Esophagus squamous epithelium (tissue), 5 donors: ENCODE measurements at places on chromosomes 3 and 15.

- DNase-seq = no peak
These were observed 579.0 kb downstream of the MFSD1 start for GRCh38 chr3:159380891-159381290.

DNA sequence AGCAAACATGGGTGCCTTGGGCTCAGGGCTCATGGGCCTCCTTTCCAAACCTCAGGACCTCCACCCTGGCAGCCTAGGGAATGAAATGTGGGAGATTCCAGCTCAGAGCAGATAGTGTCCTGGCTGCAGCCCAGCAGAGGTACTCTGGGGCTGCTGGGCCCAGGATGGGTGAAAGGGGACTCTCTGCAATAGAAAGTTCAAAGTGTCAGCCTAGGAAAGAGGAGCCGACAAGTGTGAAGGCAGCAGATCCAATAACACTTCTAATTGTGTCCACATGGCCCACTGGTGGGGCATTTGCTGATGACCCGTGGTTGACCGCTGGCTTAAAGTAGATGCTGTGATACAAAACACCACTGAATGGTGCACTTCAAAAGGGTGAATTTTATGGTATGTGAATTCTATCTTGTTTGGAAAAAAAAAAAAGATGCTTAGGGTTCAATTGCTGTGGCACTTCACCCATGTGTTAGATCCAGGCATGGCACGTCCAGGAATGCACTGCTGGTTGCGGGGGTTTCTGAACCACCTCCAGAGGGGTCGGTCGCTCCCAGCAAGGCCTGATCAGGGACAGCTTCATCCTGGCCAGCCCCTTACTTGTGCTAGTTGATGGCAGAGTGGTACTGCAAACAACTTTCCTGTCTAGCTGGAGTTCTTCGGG, 20.9 kb downstream of the AMOTL2 start:
- no peak for DNase-seq

GRCh38 chr3:16192176-16192811, 17.8 kb downstream of the GALNT15 start:
- DNase-seq = no peak

DNA sequence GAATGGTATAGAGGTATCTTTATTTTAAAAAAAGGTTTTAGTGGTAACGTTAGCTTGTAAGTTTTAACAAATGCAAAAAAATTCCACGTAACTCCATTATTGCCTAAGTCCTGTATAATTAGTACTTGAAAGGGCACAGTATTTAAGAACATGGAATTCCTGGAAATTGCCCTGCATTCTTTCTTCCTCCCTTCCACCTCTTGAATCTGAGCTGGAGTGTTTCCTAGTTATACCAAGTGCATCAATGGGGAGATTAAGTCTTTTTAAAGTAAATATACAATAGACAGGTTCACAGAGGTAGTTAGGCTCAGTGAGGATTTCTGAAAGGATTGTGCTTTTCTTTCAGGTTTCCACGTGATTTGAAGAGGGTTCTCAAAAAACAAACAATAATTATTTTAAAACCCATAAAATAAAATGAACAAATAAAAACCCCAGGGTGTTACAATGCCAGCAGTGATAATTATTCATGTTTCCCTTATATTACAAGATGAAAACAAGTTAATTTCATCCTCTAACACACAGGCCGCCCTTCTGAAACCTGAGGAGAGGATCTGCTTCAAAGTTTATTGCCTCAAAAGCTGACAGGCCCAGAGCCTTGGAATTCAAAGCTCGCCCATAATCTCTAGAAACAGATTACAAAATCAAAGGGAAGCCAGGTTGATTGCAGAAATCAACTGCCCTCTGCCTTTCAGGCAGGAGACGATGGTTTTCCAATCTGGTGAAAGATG, 128.8 kb upstream of the LMOD3 start:
- no peak for DNase-seq

- no peak for DNase-seq
These were observed 12.3 kb downstream of the LRIG1 start for GRCh38 chr3:66488492-66488891.

- DNase-seq = no peak
These were observed 130.9 kb downstream of the ASB7 start for GRCh38 chr15:100733101-100733842.

DNA sequence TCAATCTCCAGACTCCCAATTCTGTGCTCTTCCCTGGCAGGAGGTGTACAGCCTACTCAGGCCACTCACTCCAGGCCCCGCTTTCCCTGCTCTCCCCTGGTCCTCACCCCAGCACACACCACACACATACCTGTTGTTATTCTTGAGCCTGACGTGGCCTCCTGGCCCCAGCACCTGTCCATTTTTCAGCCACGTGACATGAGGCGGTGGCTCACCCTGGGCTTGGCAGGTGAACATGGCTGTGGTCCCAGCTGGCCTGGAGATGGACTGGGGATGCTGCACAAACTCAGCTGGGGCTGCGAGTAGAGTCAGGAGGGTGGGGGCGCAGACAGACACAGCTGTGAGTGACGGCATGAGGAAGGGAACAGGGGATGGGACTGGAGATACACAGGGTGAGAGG, 27.3 kb downstream of the RNU5B-1 start:
- DNase-seq = no peak

DNA sequence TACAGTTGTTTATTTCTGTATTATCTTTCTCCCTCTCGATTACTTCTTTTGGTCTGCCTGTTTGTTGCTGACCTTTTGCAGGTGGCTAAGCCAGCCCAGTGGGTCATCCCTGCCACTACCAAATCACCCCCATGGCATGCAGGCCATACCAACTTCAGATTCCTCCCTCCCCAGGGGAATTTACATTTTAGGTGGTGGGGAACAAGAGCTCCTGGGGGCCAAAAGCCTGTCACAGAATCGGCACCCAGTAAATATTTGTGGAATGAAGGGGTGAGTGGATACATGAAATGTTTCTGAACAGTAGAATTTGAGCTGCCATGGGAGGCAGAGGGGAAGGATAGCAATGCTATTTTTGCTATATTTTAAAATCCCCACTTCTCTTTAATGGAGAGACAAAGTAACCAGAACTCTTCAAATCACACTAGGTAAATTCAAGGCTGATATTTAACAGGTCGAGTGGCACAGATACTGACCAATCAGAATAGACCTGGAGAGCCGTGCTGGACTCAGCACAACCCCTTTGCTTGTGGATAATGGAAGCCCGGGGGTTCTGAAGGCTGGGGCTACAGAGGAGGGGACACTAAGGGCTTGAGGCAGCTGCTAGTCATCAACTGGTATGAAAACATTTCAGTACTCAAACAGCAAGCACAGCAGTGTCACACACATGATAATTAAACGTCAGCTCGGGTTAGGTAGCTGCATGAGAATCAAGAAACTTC, 54.3 kb upstream of the SMAD3 start:
- DNase-seq = no peak

GRCh38 chr3:134908271-134908670, 113.2 kb downstream of the EPHB1 start:
- no peak for DNase-seq

GRCh38 chr15:85754989-85755388, 39.7 kb downstream of the KLHL25 start:
- no peak for DNase-seq

GRCh38 chr15:34802371-34802770, 7.0 kb upstream of the ACTC1 start:
- no peak for DNase-seq

GRCh38 chr3:108951820-108952501, 1.7 kb downstream of the GUCA1C start:
- no peak for DNase-seq

DNA sequence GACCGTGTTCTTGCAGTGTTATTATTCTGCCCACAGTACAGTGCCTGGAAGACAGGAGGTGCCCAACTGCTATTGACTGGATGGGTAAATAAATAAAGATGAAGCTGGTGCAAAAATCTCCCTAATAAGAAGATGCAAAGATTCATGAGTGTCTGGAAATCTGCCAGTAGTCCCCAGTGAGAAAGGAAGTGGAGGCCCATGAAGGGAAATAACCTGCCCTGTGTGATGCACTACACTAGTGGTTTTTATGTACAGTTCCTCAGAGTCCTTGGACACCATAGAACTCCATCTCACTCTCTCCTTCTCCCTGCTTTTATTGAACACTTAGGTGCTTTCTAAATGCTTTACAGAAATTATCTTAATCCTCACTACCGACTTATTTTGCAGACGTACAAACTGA, 8.3 kb upstream of the SUCLG2 start:
- no peak for DNase-seq

- DNase-seq = no peak
These were observed 60.5 kb downstream of the TLE3 start for GRCh38 chr15:70037292-70037640.

GRCh38 chr15:71931261-71931660, 120.9 kb downstream of the NR2E3 start:
- DNase-seq = no peak

DNA sequence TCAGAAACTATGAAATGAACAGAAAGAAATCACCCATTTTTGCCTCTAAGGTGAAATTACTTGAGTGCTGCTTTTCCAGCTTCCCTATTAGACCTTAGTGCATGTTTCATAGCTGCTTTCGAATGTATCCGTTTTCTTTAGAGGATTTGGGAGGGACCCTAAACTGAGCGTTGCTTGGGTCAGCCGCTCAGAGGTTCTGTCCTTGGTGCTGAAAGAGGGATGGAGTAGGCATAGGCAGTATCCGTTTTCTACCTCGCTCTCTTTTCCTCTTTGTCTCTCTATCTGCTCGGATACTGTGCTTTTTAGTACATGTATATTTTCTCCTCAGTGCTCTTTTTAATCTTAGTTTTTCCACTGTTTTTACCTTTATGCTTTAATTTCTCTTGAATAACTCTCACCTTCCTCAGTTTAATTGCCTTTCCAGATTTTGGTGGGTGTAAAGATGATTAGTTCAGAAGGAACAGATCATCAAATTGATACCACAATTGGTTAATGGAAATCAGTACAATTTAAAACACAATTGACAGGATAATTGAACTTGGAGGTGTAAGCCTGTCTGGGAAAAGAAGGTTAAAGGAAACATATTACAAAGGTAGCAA, at the start of gene DRD3:
DRD3 (minus strand) TSS at position 283 of the 599 bp plus-strand sequence. CDS start 7,060 bp downstream, outside the sequence.
- no peak for DNase-seq

DNA sequence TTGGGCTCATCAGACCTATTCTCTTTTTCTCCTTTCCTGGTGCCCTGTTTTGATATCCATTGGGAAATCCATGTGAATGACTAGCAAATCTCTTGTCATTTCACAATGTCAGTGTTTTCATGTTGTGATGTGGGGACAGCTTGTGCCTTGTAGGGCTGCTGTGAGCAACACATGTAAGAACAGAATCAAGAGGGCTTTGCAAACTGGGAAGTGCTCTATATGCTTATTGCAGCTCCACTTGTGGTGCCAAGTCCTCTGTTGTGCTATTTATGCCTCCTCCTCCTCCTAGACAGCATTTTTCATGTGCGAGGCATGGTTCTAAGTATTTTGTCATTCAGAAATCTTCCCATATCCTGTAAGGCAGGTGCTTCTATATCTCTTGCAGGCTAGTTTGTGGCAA, 56.4 kb downstream of the ZNF621 start:
- DNase-seq = no peak

DNA sequence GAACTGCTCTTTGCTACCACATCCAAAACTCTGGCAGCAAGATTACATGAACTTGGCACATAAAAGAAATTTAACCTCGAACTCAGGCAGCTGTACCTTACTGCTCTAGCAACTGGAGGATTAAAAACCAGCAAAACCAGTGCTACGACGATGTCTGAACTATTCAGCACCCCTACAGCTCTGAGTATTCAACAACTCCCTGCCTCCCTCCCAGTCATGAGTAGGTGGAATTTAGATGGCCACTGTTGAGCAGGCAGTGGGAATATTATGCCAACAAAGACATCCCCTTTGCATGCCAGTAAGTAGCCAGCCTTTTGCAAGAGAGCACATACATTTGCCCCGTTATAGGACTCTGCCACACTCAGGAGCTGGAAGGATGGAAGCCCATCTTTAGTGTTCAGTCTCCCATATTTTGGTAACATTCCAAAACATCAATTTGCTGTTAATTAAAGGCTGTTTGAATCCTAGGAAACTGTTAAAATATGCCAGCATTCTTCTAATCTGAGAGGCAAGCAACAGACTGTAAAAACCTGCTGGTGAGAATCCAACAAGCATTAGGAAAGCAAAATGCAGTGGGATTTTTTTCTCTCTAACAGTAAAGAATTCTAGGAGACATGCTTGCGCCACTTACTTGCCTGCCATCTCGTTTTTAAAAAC, 85.4 kb downstream of the ZNF385D start:
- DNase-seq = no peak

DNA sequence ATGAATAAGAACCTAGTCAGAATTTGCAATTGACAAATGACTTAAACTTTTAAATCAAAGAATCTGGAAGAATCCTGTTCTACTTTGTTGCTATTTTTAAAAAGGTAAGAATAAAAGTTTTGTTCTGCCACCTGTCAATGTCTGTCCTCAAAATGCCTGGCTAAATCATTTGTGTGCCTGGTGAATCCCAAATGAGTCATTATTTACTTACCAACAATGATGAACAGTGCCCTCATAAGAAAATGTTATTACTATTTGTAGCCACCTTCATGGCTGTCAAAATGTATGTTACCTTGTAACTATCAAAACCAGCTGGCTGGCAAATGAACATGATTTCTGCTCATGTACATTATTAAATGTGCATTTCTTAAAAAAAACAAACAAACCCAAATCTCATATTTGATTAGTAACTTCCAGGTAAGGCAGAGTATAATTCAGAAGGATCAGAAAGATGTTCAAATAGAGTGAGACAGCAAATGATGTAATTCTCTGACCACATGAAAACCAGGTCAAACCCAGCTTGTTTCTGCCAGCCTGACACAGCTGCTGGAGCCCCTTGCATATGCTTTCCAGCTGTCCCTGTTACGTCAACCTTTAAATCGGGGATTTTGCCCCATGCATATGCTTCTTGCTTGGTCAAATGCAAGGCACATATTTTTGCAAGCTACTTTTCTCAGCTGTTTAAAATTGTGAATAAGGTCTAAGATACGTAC, 137.9 kb downstream of the SSR3 start:
- DNase-seq = no peak

DNA sequence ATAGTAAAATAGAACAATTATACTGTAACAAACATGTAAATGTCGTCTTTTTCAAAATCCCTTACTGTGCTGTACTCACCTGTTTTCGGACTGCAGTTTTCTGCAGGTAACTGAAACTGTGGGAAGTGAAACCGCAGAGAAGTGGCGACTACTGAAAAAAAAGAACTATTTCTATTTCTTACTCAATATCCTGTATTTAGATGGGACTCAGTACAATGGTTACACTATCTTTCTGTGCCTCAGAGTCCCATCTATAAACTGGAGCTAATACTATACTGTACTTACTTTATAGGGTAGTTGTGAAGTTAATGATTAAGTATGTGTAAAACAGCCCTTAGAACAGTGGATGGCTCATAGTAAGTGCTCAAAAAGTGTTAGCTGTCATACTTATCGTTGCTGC, 14.3 kb upstream of the P2RY12 start:
- no peak for DNase-seq

DNA sequence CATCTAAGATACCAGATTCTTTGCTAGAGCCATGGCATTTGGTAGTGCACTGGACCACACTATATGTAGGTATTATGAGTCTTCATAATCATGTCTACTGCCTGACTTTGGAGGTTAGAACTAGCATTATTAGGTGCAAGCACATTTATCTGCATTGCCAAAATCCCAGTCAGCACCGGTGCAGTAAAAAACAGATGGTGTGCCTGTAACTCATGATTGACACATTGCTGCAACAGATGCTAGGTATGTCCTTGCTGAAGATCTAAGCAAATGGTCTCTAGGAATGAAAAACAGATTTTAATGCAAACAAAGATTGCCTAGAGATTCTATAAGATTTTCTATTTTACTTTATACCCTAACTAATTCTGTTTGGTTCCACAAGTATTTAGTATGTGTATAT, 47.7 kb downstream of the MYO5A start:
- DNase-seq = no peak

GRCh38 chr15:68348081-68348480, 70.5 kb downstream of the FEM1B start:
- DNase-seq = no peak

- no peak for DNase-seq
These were observed 22.3 kb downstream of the OSBPL10 start for GRCh38 chr3:31958701-31959152.
